ENCODE measurements at places on chromosomes 3 and 15.

GRCh38 chr15:37758412-37758811 is 176.0 kb upstream of the TMCO5A start:
- DNase-seq: no peak

DNA sequence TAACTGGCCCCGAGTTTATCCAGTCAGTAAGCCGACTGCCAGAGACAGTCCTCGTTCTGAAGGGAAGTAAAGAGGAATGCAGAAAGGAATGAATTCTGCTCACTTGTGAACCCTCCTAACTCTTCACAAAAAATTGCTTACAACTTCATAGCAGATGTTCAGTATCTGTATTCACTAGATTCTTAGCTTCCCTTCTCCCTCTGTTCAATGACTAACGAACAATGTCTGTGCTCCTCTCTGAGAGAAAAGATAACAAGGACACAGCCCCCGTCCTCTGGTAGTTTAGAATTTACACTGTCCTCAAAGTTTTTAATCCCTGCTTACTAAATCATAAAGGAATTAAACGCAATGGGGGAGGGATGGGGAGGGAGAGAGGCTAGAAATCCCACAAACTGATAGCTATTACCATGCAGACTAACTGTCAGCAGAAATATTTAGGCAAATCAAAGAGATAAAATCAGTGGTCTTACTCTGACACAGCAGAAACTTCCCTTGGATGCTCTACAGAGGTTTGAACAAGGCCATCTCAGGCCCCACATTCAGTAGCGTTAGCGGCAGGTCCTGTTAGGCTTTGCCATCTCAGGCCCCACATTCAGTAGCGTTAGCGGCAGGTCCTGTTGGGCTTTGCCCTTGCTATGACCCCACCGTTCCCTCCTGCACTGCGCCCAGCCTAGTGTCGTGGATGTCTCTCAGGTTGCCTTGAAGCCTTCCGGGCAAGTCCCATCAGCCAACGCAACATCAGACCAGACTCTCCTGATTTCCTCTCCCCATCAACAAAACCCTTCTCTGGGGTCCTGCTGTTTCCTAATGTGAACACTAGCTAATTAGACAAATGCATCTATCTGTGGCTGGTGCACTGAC is 23.4 kb downstream of the NRROS start:
- DNase-seq: no peak

GRCh38 chr3:129530251-129530791 is 1.9 kb downstream of the RHO start:
- DNase-seq: no peak

DNA sequence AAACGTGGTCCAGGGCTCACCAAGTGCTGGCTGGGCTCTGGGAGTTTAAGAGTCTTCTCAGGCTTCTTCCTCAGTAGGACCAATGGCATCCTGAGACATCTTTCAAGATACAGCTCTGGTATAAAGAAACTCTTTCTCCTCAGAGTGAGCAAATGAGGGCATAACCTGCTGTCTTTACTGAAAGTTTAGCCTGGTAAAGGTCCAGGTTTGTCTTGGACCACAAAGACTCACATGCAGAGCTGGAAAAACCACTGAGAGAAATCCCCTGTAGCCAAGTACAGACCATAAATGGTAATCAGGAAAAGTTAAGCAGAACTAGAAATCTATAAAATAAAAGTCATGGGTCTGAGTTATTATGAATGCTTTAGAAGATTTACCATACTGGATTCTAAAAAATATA is 23.1 kb downstream of the CD47 start:
- no peak for DNase-seq

DNA sequence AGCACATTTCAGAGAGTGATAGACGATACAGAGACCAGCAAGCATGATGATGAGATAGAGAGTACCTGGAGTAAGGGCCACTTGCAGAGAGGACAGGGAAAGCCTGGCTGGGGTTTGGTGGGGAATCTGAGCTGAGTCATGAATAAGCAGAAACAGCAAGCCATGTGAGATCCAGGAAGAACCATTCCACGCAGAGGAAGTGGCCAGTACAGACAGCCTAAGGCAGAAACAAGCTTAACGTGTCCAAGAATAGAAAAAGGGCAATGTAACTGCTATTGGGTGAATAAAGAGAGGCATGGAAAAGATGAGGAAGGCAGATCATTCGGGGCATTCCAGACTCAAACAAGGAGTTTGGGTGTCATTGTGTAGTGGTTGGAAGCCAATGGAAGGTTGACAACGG is 816.3 kb upstream of the CFAP20DC start:
- DNase-seq: no peak

GRCh38 chr15:52677593-52678467 is 1.4 kb downstream of the ATOSA start:
- DNase-seq: peak; percentile 59

- no peak for DNase-seq
Measured at GRCh38 chr3:105513042-105513441, 146.3 kb downstream of the ALCAM start.

DNA sequence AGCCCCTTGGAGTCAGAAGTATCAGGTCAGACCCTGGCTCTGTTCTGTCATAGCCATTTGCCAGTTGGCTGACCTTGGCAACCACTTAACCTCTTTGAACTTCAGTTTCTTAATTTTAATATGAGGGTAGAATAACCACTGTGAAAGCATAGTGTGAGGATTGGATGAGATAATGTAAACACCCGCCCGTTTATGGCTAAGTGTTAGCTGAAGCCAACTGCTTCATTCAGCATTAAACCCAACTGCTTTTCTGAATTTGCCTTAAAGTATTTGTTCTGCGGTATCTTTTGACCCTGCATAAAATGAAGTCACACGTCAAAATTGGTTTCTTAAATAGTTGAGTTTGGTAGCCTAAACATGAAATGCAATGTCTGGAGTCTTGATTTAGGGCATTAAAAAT is 121.5 kb upstream of the ABHD17C start:
- no peak for DNase-seq

DNA sequence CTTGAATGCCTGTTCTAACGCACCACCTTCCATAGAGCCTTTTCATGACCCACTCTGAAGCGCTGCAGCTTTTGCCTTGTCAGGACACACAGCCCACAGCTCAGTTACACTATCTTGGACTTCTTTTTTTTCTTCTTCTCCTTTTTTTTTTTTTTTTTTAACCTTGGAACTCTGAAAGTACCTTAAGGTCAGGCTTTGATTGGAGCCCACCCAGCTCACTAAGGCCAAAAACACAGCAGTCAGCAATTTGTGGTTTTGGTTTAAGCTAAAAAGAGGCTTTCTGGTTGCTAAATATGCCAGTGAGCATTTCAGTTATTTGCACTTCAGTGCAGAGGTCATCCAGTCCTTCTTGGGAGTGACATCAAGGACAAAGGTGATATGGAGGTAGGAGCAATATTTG is 1.7 kb downstream of the SLC25A20 start:
- no peak for DNase-seq

DNA sequence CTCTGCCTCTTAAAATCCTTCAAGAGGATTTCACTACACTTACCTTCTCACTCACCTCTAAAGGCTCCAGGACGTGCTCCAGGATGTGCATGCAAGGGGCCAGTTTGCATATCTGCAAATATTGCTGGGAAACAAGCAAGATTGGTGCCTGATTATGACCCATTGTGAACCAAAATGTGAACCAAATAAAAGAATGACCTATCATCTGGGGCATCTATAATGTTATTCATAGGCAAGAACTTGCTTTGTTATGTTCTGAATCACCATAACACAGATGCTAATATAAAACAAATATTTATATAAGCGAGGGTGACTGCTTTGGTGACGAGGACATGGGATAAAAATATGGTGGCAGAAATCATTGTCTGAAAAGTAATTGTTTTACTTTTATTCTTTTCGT is 5.5 kb downstream of the IL12A start:
- no peak for DNase-seq

GRCh38 chr3:176767385-176767784 is 429.9 kb downstream of the TBL1XR1 start:
- DNase-seq: no peak

DNA sequence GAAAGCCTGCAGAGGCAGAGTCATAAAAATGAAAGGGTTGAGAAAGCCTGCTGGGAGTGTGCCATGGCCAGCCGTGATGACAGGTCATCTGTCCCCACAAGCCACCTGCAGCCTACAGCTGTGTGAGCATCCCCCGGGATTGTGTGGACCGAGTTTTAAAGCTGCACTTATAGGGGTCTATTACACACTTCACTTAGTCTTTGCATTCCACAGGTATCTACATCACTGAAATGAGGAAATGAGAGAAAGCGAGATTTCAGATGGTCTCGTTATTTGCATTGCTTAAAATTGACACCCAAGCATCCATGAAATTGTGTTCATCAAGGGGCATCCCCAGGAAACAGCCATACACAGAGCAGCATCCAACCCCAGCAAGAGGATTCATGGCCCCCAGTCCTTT is 137.6 kb upstream of the TRIM42 start:
- no peak for DNase-seq

DNA sequence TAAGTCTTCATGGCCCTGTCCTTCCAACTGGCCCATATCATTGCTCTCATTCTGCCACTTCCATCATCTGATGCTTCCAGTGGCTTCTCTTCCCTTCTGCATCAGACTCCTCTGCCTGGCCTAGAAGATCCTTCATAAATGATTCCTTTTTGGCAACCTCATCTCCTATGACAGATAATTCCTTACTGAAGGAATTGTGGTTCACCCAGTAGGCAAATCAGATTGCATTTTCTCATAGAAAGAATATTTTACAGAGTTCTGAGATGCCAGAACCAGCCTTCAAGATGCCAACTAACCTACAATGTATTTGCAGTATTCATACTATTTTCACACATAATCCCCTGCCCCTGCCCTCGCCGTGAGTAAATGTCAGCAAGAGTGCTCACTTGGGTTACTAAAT is 423.0 kb upstream of the TGFBR2 start:
- no peak for DNase-seq

- DNase-seq: no peak
Measured at GRCh38 chr15:61159901-61160300, 69.2 kb downstream of the RORA start.

DNA sequence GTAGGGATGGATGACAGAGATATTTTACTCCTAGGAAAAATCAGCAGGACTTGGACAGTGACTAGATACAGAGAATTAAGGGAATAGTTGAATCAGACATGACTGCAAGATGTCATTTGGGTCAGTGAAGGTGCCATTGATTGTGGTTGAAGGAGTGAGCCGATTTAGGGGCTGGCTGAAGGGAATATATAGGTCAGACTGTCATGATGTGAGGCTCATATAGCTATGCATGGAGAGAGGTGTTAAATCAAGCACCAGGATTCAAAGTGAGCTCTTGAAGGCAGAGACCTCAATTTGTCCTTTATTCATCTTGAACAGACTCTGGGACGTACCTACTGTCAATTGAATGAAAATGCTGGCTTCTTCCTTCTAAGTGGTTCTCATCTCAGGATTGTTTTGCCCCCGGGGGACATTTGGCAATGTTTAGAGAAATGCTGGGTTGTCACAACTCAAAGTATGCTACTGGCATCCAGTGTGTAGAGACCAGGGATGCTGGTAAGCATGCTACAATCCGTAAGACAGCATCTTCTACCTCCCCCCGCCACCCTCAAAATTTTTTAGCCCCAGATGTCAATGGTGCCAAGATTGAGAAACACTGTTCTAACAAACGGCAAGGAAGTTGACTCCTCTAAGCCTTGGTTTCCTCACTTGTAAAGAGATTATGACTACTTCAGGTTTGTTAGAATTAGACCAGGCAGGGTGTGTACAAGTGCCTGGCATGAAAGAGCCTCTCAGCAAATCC is 7.8 kb downstream of the ATP2C1 start:
- no peak for DNase-seq

- DNase-seq: no peak
Measured at GRCh38 chr3:31444220-31445142, 88.2 kb upstream of the STT3B start.

DNA sequence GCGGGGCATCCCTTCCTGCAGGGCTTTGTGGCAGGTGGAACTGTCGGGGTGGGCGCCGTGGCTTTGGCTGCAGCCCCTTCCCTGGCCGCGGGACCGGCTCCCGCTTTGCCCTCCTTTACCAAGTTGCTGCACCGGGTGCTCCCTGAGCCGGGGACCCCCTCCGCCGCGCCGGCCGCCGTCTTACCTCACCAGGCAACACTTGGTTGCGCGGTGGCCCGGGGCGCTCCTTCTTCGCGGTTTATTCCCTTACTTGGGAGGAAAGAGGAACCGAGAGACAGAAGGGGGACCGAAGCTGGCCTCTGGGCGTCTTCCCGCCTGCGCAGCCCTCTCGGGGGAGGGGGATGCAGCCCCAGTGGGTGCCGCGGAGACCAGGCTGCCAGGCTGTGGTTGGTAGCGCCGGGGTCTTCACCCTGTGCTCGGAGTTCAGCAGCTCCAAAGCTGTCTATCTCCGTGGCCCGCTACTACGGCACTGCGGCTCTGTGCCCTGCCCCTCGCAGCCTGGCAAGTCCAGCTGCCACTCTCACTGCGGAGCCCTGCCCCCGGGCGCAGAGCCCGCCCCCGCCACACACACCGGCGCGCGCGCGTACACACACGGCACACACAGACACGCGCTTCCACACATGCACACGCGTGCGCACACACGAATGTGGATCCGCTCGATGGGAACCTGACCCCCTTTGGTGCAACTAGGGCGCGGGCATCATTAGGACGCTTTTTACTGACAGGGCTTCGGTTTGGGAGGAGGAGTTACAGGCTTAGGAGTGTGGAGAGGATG is at the start of gene DGKG:
DGKG (minus strand) TSS at position 473 of the 775 bp plus-strand sequence. CDS start 41,775 bp downstream, outside the sequence.
- DNase-seq: peak; percentile 46

- no peak for DNase-seq
Measured at GRCh38 chr15:88385078-88385700, 82.0 kb downstream of the MRPL46 start.

DNA sequence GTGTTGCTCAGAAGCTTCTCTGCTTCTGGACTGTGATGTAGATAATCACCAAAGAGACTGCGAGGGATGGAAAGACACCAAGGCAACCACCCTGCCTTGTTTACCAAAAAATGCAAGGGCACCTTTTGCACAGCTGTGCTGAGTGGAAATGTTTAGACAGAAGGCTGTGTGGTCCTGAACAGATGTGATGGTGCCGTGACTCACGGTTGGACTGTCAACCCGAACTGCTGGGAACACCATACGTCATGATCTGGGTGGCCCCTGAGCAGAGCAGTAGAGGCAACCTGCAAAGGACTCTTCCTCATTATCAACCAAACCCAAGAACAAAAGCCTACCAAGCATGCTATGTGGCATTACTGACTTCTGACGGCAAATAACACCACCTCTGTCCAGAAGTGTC is 61.3 kb upstream of the LPP start:
- peak; percentile 22 for DNase-seq
